ENCODE measurements at places on chromosomes 16 and 17.

DNA sequence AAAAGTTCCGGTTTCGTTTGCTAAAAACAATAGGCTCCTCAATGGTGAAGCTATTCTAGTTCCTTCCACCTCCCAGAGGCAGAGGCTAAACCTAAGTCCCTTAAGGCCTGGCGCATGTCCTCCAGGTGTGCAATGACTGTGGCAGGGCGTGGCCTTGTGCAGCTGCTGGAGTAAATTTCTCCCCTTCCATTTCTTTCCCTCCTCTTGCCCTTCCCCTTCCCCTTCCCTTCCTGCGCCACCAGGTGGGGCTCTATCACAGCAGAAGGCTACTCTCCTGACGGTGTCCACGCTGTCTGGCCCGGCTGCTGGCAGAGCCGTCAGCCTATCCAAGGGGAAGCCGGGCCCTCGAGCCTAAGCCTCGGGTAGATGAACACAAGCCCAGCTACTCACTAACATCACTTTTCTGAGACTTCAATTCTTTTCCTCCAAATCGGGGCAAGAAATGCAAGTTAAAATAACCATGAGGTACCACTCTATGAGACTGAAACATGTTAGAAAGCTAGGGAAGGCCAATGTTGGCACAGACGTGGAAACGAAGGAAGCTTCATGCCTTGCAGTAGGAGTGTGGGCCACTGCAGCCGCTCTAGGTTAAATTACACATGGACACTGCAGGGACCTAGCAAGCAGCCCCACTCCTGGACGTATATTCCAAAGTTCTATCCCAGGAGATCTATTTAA lies 34.4 kb downstream of the C16orf78 start:
- DNase-seq = peak; percentile 30

GRCh38 chr17:10316801-10317542 lies 55.8 kb downstream of the MYH13 start:
- DNase-seq = no peak

DNA sequence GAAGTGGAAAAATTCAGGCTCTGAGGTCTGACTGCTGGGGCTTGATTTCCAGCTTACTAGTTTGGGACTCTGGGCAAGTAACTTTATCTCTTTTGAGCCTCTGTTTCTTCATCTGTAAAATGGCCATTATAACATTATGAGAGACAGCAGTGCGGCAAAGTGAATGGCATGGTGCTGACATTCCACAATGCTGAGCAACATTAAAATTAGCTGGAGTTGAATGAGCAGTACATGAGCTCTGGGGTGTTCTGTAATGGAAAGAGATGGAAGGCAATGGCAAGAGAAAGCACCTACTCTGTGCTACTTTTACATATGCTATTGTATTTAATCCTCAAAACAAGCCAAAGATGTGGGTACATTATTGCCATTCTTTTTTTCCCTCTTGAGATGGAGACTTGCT lies 535.7 kb upstream of the CDH11 start:
- no peak for DNase-seq

DNA sequence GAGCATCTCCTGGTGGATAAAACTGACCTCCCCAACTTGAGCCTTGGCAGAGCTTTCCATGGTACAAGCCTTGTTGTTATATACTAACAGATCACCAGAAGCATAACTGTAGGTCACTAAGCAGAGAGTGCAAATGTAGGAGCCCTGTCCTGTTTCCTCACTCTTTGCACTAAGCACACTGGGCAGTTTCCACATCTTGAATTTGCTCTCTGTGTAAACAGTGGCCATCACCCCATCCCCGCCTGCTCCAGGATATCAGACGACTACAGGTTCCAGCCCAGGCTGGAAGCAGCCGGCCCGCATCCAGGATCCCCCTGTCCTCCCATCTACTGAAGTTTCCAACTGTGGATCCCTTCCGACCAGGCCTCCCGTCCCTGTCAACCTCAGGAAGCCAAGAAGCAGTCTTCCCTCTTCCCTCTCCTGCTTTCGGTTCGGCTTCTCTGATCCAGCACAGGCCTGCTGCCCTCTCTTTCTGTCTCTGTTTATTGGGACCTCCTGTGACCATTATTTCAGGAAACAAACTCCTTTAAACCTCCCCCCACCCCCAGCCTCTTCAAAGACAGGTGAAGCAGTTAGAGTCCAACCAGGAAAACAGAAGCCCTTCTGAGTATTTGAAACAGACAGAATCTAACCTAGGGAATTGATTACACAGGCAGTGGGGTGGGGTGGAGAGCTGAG lies 22.6 kb upstream of the CACNG4 start:
- no peak for DNase-seq

DNA sequence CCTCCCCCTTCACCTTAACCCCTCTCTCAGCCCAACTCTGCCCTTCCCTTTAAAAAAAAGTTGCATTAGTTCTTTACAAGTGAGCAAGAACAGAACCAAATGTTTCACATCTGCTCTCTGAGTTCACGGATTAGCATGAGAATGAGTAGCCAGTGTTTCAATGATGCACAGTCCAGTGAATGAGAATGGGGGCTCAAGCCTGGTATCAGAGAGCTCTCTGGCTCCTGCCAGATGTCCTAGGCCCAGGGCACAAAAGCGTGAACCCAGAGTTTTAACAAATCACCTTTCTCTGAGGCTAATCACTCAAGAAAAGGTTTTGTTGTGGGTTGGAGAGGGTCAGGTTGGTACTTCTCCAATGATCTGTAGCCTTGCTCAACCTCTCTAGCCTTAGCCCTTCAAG lies 41.5 kb upstream of the HS3ST3A1 start:
- DNase-seq = no peak

DNA sequence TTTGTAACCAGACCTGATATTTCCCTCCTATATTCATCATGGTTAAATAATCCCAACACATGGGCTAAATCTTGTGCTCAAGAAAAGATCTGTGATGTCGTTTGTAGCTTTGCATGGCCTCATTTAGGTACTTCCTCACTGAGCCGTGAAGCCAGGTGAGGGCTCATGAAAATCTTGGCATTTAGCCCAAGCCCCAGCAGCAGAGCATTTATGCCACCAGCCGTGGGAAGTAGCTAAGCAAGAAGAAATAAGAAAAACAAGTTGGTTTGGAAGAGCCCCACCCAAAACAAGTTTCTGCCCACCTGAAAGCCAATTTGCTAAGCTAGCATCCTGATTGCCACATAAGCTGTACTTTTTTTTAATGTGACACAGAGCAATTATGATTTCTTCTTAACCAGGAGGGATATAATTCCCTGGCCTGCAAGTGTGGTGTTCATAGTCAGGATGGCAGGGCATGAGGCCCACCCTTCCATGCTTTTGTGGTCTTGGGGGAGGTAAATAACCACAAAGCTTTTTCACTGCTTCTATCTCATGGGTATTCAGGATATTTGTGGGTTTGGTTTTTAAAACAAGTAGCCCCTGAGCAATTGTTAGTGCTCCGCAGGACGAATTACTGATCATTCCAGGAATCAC lies 10.5 kb downstream of the TMIGD1 start:
- peak; percentile 29 for DNase-seq

- DNase-seq = no peak
Measured at GRCh38 chr17:83149761-83150251, 70.4 kb downstream of the METRNL start.

- DNase-seq = no peak
Measured at GRCh38 chr17:48506246-48506645, 24.6 kb downstream of the HOXB1 start.

DNA sequence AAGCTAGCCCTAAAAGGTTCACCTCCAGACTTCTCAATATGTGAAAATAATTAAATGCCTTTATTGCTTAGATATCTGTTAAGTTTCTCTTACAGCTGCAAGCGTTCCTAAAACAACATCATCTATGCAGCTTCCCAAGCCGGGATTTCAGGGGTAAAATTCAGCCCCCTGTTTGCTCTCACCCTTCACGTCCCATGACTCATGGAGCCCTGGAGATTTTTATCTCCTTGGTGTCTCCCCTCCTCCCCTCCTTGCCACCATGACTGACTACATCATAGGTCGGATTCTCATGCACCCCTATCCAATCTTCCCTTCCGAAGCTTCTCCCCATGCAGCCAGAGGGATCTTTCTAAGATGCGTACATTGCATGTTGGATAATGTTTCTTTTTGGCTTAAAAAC lies 21.0 kb upstream of the CACNG4 start:
- no peak for DNase-seq

DNA sequence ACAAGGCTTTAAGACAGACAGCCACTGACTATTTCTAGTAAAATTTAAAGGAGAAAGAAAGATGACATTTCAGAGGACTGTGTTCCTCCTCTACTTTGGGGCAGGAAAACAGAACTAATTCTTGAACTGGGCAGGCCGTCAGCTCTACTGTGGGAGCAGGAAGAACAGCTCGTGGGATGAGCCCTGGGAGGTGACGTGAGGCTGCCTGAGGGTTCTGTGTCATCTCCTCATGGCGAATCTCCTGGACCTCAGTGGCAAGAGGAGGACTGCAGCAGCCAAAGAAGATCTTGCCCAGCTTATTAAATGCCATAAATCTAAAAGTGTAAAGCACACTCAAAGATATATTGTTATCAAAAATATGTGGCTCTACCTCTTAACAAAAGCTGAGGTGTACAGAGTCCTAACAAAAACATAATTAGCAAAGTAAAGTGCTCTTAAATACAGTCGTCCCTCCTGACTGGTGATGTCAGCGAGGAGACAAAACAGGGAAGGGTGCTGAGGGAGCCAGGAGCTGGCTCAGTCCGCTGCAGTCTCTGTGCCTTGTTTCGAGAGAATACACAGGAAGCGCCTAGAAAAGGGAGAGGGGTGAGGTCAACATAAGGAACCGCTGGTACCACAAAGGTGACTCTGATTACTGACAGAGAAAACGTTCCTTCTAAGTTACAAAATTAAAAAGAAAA lies 58.0 kb downstream of the CREBBP start:
- DNase-seq = no peak

DNA sequence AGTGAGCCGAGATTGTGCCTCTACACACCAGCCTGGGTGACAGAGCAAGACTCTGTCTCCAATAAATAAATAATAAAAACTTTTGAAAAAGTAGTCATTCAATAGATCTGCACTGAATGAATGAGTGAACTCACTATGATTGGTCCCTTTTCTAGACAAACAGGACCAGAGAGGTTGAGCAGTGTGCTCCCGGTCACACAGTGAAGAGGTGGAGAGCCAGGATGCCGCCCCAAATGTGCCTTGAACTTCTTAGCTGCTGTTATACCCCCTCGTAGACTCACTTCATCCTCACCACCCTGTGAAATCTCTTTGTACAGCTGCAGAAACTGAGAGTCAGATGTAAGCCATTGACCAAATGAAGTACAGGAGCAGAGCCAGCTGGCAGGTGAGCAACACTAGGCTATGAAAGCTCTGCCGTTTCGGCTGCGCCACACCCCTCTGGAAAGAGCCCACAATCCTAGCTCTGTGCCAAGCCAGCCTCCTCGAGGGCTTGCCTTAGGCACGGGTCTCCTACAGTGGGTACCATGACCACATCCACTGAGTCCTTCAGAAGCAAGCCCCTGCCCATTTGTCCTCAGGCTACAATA lies 7.8 kb upstream of the KIAA0513 start:
- no peak for DNase-seq

DNA sequence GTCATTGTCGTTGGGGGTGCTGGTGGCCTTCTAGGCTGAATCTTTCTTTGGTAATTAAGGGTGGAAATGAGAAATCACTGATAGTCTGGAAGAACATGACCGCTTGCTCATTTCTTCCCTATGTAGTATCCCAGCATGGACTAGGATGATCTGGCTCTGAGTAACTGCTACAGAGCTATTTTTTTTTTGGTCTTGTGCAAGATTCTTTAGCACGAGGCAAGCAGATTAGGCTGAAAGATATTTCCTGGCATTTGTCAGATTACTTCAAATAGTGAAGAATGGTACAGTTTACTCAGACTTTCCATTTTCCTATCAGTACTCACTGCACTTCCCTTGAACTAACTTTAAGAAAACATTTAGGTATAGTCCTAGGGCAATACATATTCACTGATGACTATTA lies 89.0 kb downstream of the SYCE1L start:
- no peak for DNase-seq

DNA sequence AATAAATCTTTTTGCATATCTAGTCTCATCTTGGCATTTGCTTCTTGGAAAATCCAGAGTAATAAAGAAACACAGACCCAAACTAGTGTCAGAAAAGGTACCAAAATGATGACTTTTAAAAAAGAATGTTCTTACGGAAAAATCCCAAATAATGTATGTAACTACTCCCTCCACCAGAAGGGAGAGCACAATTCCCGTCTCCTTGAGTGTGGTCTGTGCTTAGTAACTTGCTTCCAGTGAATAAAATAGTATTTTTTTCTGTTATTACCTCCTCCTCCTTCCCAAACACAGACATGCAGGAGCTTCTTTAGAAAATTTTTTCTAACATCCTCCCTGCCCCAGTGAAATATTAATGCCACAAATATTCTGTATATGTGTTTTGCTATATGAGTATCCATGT lies 358.1 kb downstream of the ZFHX3 start:
- DNase-seq = no peak

GRCh38 chr16:82784573-82784968 lies 157.8 kb downstream of the CDH13 start:
- DNase-seq = no peak

GRCh38 chr17:1375615-1376014 lies 24.4 kb downstream of the YWHAE start:
- DNase-seq = no peak

- no peak for DNase-seq
Measured at GRCh38 chr16:88487920-88488851, 35.1 kb downstream of the ZFPM1 start.

DNA sequence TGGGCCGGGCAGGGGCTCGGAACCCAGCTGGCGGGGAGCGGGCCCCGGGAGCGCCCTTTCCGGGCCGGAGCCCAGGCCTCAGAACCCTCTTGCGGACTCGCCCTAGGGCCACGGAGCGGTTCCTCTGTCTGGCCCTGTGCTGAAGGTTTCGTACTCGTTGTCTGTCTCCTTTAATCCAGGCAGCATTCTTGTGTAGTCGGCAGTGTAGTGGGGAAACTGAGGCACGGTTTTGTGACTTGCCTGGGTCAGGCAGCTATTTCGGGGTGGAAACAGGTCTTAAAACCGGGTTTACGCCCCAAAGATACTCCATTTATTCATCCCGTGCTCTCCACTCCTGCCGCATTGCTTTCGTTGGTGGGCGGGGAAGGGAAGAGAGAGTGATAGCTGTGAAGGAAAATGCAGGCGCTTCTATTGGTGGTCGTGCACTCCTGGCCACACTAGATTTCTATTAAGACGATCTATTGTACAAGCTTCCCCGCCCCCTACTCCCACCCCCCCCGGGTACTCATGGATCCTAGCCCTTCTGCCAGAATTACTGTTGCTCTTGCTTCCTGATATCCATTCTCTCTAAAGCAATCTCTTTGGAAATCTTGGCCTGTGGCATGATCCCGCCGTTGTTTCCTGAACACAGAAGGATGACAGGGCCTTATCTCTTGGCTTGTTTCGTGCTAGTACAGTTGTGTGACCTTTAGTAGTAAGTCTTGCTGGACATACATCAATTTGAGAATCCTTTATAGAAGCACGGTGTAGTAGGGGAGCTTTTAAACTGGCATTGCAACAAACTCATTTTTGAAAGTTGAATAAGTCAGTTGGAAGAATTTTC lies 751 bp downstream of the DCAF7 start:
- no peak for DNase-seq

GRCh38 chr17:10513299-10514067 lies 4.9 kb downstream of the MYH1 start:
- no peak for DNase-seq

GRCh38 chr16:1053121-1053521 lies 19.4 kb upstream of the SSTR5 start:
- no peak for DNase-seq

GRCh38 chr17:80086081-80086480 lies 15.3 kb upstream of the GAA start:
- no peak for DNase-seq

- DNase-seq = no peak
Measured at GRCh38 chr17:56269556-56270389, 116.5 kb downstream of the ANKFN1 start.

Measured in activated T-helper 1 cell treated with Interleukin-2 at 50 U/mL for 16 hours (primary cell).